ENCODE measurements at places on chromosomes 2 and 18. TPM values are rescaled to one million over a fixed set of nuclear protein-coding genes. Genes with fewer than 3 reads are reported as not detected.

Gene VAPA
- polyA plus RNA-seq: 184 TPM

- H3K4me3 ChIP-seq: peak overlapping the region; percentile 55
- H3K36me3 ChIP-seq: no peaks in the 10 kb centered on the region
- peaks cover 4% of the 10 kb centered on the region for H3K4me1 ChIP-seq
- H3K27ac ChIP-seq: peak overlapping the region; percentile 64
- DNase-seq: no peak
These were observed 128.7 kb downstream of the UXS1 start for GRCh38 chr2:106065268-106065982.

Gene EVX2
- not detected for polyA plus RNA-seq

Gene CCT7
- 150 TPM for polyA plus RNA-seq

Gene M1AP
- not detected for polyA plus RNA-seq
